Activated CD4-positive, alpha-beta T cell treated with anti-CD3 and anti-CD28 coated beads, Interleukin-2, amount 50 U/mL, for 48 hours (primary cell): ENCODE measurements at places on chromosomes 16 and 17.

DNA sequence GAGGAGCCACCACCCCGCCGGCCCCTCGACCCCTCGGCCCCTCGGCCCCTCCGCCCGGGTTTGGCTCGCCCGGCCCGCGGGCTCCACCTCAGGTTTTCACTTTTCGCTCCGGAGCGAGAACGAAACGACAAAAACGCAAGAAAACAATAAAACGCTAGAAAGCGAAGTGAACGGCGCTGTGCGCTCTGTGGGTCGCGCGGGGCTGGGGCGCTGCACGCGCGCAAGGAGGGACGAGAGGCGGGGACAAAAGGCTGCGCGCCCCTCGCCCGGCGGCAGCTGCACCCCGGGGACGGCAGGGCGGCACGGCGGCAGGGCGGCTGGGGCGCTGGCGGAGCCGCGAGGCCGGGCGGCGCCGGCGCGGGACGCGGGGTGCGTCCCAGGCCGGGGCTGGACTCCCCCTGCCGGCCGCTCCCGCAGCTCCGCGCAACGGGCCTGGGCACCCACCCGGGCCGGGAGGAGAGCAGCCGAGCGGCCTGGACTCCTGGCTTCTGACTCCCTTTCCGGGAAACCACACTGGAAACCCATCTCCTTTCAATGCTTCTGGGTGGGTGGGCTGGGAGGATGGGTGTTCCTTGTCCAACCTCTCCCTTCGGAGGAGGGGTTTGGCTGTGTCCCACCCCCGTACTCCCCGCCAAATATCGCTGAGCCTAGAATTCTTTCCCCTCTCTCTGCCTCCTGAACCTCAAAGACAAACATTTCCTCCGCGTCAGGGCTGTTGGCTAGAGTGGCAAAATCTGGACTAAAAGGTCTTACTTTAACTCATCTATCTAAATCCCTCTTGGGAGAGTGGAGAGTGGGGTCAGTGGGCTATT, 9.9 kb downstream of the TBX2 start:
- DNase-seq: peak; percentile 53

- DNase-seq: peak; percentile 53
Observed at GRCh38 chr16:89983536-89983935, 35.0 kb downstream of the DEF8 start.

DNA sequence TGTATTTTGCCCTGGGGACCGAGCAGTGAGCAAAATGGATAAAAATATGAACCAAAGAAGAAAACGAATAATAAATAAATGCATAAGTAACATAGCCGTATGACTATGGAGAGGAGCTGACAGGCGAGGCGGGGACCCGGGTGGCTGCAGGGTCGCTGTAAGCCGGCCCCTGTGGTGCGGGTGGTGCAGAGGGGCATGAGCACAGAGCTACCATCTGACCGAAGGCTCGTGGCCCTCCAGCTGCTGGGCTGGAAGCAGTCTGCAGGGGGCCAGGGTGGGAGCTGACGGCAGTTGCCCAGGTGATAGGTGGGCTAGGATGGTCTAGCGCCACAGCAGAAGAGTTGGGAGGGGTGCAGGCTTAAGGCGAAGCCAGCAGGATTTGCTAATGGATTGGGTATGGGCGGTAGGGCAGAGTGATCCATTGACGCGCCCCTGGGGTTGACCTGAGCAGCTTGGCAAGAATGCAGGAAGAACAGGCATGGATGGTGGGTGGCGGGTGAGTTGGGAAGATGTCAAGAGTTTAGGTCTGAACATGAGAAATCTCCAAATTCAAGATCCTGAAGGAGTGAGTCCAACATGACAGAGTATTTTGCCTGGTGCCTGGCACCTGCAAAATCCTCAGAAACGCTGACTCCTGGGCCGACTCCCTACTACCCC, 228.0 kb downstream of the FOXL1 start:
- no peak for DNase-seq

GRCh38 chr16:85652431-85653221, 36.1 kb downstream of the GINS2 start:
- DNase-seq: no peak

DNA sequence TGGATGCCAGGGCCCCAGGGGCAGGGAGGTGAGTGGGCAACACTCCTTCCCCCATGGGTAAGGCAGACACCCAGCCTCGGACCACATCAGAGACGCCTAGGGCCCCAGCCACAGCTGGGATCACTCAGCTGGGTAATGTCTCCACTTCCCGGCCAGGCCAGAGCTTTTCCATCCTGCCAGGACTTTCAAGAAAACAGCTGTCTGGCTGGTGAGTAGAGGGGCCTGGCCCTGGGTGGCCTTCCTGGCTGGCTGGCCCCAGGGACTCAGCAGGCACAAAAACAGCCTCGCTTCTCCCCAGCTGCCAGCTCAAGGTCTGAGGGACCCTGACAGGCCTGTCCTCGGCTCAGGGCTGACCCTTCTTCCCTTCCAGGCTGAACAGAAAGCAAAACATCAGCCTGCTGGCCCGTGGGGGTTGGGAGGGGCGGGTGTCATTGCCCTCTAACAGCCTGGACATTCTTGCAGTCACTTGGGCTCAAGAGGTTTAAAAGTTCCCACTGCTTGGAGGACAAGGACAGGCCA, 45.3 kb upstream of the JPH3 start:
- no peak for DNase-seq
